ENCODE measurements at places on chromosomes 3 and 15.

- no peak for DNase-seq
These were observed 19.1 kb upstream of the BNC1 start for GRCh38 chr15:83303535-83303934.

- no peak for DNase-seq
These were observed 590.2 kb upstream of the KCNMB2 start for GRCh38 chr3:177946048-177946447.

- DNase-seq = no peak
These were observed 40.0 kb downstream of the ARRDC4 start for GRCh38 chr15:98000249-98001203.

GRCh38 chr15:20344601-20345400, 196.8 kb downstream of the GOLGA6L6 start:
- DNase-seq = no peak

GRCh38 chr3:50657407-50657806, 17.3 kb upstream of the DOCK3 start:
- no peak for DNase-seq

DNA sequence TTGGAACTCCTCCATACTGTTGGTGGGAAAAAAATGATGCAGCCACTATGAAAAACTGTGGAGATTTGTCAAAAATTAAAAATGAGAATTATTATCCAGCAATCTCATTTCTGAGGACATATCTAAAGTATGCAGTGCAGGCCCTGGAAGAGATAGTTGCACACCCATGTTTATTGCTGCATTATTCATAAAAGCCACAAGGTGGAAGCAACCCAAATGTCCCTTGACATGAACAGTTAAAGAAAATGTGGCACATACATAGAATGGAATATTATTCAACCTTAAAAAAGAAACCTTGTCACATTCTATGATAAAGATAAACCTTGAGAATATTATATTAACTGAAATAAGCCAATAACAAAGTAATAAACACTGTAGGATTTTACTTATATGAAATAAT, 80.9 kb upstream of the ARHGEF26 start:
- DNase-seq = no peak

DNA sequence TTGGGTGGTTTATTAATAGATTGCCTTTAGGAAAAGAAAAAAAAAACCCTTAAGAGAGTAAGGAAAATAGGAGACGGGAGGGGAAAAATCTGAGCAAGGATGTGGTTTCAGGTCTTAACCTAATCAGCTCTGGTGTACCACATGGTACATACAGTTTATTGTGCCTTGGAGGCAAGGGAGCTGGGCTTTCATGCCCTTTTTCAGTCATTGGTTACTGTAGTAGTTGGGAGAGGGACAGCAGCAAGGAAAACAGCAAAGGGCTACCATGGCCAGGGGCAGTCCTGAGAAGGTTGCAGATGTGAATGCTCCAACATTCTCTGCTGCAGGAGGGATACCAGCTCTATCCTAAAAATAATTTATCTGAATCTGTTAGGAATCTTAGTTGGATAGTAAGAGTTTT, 5.9 kb downstream of the CMC1 start:
- DNase-seq = no peak

DNA sequence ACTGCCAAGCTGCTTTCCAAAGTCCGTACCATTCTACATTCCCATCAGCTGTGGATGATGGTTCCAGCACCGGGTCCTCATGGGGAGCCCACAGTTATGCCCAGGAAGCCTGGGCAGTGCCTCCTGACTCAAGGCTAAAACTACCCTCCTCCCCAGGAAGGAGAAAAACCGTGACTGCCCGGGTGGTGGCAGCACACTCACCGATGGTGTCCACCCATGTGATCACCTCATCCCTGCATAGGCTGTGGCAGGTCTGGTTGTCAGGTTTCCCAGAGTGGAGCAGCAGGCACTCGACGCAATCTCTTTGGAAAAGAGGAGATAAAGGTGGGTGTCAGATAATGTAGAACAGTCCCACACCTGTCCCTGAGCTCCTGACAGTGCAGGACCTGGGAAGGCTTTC, 38.6 kb downstream of the UMPS start:
- DNase-seq = no peak

DNA sequence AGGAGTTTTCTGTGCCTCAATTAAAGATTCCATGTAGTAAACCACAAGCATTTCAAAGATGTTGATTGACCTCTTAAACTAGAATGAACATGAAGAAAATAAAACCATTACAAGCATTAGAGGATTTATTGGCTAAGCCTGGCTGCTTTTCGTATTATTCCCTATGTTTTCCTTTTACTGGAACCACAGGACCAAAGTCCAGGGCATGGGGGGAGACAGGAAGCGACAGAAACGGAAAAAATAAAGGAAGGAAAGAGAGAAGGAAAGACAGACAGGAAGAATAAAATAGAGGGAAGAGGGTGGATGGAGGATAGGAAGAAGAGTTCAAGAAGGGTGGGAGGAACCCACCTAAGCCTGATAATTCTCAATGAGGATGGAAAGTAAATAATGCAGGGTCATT, 169.9 kb downstream of the SHQ1 start:
- DNase-seq = no peak

DNA sequence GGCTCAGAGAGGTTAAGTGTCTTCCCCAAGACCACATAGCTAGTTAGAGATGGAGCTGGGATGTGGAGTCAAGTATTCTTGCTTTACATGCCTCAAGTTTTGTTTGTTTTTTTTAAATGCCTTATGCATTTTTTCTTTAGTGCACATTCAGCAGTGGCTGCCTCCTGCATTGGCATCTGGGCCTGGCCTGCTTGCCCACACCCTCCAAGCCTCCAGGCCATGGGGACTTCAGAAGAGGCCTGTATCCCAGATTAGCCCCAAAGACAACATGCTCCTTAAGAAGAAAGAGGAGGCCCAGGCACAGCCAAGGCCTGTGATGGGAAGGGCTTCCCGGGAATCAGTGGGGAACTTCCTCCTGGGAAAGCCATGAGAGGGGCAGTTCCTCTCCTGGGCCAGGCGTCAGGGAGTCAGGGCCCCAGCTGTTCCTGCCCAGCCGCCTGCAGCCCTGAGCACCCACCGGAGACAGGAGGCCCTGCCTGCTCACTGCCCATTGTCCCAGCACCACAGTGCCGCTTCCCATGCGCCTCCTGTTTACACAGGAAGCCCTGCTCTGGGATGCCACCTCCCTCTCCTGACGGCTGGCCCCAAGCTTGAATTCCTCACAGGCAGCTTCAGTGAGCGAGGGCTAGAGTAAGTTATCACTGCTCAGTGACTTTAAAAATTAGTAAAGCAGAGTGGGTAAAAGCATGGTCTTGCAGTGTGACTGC, 16.0 kb downstream of the FOXL2NB start:
- DNase-seq = no peak

GRCh38 chr3:128372281-128372680, 94.4 kb downstream of the DNAJB8 start:
- no peak for DNase-seq

GRCh38 chr3:161142486-161142885, 37.3 kb upstream of the B3GALNT1 start:
- no peak for DNase-seq

- DNase-seq = no peak
These were observed 27.2 kb downstream of the TBL1XR1 start for GRCh38 chr3:177169936-177170722.

- DNase-seq = no peak
These were observed 10.1 kb upstream of the LRRC15 start for GRCh38 chr3:194379651-194380050.

DNA sequence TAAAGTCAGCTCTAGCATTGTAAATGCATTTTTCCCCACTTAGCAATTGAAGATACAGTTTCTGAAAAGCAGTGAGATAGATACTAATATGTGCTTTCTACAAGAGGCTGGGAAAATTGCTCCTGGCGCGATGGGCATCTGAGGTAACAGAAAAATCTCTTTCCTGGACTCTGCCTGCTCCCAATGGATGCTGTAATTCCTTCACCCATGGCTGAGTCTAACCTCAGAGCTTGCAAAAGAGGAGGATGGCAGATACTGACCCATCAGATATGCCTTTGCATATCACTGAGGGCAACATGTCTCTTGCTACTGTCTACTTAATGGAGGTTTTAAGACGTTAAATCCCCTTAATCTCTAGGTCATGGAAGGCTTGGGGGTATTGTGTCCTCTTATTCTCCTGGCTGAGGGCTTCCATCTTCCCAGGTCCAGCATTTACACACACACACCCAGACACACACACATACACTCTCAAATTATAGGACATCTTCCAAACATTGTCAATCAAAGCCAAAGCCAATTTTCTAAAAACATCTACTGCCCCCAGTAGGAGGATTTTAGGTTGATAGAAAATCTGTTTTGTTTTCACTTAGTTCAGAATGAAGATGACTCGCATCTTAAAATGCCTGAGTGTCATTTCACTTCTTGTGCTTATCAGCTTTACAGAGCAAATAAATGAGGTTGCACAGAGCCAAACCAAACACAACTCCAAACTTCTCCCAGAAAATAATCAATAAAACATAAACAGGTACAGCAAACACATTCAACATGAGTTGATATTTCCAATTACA, 2.4 kb downstream of the TRPM1 start:
- DNase-seq = no peak

DNA sequence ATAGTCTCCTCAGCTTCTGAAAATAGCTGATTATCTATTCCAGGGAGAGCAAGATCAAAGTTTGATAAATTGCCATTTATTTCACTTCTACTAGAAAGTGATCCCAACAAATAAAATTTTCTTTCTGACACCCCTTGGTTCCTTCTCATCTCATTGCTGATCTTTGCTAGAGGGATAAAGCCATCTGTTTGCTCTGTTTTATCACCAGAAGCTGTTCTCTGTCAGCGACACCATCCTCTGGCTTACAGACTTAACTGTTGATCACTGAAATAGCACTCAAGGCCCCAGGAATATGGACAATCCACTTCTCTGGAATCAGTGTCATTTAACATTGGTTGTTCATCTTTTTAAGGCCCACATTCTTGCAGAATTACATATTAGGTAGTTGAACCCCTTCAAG, 219.0 kb downstream of the LSAMP start:
- DNase-seq = no peak
